Stimulated activated CD8-positive, alpha-beta memory T cell treated with anti-CD3 and anti-CD28 coated beads, Interleukin-15, amount 100 ng/mL, for 24 hours (primary cell): ENCODE measurements at places on chromosomes 16 and 17.

GRCh38 chr17:6551356-6551755 is 5.0 kb downstream of the PITPNM3 start:
- no peak for DNase-seq

GRCh38 chr16:65833171-65833871 is 533.2 kb upstream of the CDH5 start:
- no peak for DNase-seq

DNA sequence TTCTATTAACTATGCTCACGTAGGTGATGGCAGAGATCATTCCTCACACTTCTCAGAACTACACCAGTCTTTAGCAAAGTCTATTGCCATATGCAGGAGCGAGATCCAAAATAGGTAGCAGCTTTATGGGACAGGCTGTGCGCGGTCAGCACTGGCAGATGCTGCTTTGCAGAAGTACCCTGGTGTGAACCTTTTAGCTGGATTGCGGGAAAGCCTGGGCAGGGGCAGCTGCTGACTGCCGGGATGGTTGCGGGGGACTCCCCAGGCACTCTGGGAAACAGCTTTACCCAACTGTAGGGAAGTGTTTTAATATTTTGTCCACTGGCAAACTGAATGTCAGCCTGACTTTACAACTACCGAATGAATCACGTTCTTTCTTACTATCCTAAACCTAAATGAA is 251.3 kb downstream of the HS3ST3A1 start:
- no peak for DNase-seq

DNA sequence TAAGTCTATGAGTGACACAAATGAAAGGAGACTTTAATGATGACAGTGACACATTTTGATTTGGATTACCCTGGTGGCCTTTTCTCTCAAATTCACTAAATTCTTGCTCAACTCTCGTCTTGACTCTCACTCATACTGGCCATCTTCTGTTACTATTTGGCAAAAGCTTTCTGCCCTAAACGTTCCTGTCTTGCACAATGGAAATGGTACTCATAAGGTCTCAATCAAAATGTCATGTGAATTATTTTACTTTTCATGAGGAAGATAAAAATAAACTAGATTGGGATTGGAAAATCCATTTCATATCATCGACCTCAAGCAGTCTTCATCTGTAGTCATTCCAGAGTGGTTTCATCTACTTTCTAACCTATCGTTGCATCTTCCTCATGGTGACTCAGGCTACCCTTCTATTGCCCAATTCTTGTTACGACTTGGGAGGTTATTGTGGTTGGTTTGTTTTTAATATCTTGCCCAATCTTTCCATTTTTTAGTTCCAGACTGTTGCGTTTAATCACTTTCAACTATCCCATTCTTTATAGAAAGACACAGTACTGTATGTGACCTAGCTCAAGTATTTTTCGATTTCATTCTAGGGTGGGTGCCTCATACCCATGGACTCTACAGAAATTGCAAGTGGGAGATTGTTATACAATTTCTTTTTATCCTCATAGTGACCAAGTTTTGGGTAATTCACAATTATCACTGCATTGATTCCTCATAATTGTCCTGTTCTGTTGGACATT is 317.2 kb upstream of the KCNJ16 start:
- DNase-seq: no peak

DNA sequence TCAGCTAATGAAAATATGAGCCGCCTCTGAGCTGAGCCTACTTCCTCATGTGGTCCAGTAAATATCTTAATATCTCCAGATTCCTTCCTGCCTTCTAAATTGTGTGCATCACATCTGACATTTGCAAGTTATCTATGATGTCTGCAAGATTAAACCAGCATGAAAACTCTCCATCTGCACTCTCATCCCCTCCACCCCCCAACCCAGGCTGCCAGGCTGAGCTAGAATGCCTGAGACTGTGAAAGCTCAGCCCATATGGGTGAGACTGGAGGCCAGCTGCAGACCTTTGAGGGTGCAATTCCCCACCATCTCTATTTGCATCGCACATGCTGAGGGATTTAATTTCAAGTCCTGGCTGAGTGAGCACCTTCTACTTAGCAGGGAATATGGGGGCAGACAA is 82.8 kb downstream of the ASIC2 start:
- no peak for DNase-seq

DNA sequence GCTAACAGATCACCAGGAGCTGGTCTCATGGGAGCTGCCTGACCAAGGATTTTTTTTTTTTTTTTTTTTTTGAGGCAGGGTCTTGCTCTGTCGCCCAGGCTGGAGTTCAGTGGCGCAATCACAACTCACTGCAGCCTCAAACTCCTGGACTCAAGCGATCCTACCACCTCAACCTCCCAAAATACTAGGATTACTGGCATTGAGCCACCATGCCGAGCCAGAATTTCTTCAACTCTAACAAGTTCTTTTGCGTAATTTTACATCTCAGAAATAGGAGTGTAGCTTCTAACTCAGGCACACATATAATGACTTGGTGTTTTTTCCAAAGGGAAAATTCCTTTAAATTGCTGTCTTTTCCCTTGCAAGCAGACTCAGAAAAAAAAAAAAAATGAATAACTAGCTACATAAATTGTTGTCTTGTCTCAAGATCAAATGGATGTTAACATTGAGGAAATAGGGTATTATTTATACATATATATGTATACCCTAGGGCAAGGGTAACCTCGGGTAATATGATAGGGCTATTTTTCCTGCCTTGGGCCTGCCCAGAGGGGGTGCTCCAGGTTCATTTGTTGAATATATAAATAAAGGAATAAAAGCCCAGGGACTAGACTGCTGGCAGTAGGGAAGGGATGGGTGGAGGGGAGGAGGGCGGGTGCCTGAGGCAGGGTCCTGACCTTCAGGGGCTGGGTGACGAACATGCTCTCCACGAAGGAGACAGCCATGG is 42.8 kb upstream of the GCSH start:
- DNase-seq: no peak

DNA sequence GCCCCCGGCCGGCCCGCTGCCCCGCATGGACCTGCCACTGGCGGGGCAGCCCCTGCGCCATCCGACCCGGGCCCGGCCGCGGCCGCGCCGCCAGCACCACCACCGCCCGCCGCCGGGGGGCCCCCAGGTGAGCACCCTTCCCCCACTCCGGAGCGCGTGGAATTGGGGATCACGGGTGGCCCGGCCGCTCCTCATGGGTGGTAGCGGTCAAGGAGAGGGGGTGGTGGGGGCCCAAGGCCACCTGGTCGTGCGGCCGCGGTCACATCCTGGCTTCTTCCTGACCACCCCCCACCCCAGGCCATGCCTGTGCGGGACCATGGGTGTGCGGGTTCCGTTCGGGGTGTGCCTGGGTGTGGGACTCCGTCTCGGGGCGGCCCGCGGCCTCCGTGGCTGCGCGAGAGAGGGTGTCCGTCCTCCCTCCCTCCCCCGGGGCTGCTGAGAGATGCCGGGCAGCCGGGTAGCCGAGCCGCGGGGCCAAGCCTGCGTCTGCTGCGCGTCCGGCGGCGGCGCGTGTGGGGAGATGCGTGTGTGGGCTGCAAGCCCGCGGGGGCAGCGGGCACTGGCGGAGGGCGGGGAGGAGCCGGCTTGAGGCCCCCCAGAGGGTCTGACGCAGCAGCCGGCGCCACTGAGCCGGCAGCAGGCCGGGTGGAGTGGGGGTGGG is 6.8 kb downstream of the ACD start:
- DNase-seq: no peak

GRCh38 chr16:87365021-87365713 is 18.4 kb downstream of the FBXO31 start:
- no peak for DNase-seq

GRCh38 chr16:88828711-88829110 is 17.0 kb upstream of the APRT start:
- no peak for DNase-seq

DNA sequence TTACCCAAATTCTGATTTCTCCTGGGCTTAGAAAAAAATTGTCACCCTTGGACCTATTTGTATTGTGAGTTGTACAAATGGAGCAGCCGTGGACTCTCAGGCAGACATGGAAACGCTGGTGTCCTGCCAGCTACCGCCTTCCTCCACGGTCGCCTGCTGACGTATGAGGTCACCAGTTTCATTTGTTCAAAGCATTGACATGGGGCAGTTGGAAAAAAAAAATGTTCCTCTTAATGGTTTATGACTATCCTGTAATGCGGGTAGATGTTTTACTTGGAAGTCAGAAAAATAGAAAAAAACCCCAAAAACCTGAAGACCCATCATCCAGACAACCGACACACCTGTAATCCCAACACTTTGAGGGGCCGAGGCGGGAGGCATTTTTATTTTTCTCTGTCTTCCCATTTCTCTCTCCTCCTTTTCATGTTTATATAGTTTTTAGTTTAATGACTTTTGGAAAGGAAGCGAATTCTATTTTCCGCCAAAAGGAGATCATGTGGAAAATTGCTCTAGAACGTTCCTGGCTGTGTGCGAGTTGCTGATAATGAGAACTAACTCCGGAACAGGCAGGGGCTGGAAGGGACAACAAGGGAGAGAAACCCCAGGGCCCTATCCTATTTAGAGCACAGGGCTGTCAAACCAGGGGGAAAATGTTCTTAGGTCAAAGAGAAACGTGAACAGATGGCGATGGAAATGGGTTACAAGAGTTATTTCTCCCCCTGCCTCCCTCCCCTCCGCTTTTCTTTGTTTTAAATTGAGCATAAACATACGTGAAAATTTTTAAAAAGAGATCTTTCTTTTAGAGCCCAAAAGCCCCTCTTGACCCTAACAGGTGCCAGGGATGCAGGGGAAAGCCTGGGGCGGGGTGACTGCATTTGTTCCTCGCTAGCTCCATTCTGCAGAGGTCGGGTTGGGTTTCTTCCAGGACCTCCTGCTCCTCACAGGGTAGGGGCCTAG is 13.7 kb downstream of the DNAH17 start:
- DNase-seq: no peak

- DNase-seq: no peak
Measured at GRCh38 chr16:53414381-53414780, 19.9 kb upstream of the RBL2 start.

DNA sequence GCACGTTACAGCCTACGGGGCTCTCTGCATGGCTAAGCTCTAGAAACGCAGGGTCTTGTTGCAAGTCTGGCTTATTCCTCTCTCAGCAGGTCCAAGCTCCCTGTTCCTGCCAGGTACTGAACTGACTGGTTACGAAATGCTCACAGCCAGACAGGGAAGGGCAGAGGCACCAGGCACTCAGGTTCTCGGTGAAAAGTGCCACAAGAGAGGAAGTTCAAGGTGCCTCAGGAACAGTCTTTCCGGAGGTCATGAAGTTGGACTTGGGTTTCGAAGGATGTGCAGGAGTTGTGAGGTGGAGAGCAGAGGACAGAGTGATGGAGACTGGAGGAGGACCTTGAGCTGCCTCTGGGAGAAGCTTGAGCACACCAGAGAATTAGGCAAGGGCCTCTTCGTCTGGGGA is 124.7 kb upstream of the GSE1 start:
- DNase-seq: no peak

GRCh38 chr16:12123462-12123861 is 146.9 kb downstream of the SNX29 start:
- DNase-seq: no peak

DNA sequence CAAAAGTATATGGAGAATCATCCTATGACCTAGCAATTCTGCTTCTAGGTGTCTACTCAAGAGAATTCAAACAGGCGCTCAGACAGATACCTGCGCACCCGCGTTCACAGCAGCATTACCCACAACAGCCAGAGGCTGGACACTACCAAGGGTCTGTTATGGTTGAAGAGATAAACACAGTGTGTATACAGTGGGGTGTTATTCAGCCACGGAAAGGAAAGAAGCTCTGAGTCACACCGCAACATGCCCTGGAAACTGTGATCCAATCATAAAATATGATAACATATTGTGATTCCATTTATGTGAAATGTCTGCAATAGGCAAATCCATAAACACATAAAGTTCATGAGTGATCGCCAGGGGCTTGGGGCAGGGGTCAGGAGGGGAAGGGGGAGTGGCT is 18.0 kb upstream of the JPH3 start:
- DNase-seq: no peak

DNA sequence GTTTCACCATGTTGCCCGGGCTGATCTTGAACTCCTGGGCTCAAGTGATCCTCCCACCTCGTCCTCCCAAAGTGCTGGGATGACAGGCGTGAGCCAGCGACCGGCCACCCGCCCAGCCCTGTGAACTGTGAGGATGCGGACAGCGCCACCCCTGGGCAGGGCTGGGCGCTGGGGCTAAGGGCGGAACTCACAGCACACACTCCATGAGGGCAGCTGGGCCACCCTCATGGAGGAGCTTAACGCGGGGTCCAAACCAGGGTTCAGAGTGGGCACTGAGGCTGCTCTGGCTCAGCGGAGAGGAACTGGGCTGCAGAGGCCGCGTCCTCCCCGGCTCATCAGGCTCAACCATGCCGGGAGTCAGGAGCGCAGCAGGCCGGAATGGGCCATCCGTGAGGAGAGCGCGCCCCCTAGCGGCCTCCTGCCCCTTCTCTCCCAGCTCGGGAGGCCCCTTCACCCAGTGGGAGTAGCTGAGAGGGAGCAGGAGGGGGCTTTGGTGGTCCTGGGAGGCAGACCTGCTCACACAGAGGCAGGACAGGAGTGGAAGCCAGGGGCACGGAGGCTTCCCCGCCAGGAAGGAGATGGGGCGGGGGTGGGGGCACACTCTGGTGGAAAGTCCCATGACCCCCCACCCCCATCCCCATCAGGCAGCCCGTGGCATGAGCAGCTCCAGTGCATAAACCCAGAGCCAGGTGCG is 13.8 kb downstream of the CORO7 start:
- peak; percentile 54 for DNase-seq

DNA sequence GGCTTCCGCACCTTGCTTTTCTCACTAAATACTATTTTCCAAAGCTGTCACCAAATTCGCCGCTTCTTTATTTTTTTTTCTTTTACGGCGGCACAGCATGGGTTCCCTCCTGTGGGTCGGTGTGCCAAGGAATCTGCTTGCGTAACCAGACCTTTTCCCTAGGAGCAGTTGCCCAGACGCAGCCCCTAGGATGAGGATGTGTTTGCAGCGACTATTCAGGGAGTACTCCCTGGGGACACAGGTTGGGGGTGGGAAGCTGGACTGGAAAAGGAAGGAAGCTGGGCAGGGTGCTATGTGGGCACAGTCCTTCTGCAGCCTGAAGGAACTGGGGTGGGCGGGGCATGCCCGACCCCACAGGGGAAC is 49.0 kb upstream of the ZCCHC14 start:
- no peak for DNase-seq

GRCh38 chr17:82052638-82053059 is 951 bp downstream of the GPS1 start:
- DNase-seq: no peak

- DNase-seq: no peak
Measured at GRCh38 chr16:50809561-50809960, 67.7 kb downstream of the CYLD start.

- no peak for DNase-seq
Measured at GRCh38 chr17:3038941-3039340, 24.5 kb downstream of the OR1D5 start.

GRCh38 chr16:22054847-22055590 is 37.3 kb upstream of the VWA3A start:
- DNase-seq: no peak

- DNase-seq: no peak
Measured at GRCh38 chr16:85435286-85435685, 177.8 kb upstream of the GSE1 start.

GRCh38 chr16:89375021-89375420 is 115.3 kb downstream of the ANKRD11 start:
- DNase-seq: no peak
